ENCODE measurements at places on chromosomes 6 and 20.

DNA sequence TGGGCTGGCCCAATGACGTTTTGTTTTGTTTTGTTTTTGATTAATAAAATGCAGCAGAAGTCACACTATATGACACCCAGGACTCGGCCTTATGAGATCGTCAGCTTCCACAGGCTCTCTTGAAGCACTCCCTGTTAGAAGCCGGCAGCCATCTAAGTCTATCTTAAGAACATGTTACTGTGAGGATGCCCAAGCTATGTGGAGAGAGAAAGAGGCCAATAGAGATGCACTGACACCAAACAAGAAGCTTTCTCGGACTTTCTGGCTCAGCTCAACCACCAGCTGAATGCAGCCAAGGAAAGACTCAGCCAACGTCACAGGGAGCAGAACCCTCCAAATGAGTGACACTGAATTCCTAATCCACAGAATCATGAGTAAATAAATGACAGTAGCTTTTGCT, 14.0 kb downstream of the SGK1 start:
- peak; percentile 28 for DNase-seq

- DNase-seq, result no peak
These were observed 385.5 kb downstream of the HDGFL1 start for GRCh38 chr6:22954749-22955385.

DNA sequence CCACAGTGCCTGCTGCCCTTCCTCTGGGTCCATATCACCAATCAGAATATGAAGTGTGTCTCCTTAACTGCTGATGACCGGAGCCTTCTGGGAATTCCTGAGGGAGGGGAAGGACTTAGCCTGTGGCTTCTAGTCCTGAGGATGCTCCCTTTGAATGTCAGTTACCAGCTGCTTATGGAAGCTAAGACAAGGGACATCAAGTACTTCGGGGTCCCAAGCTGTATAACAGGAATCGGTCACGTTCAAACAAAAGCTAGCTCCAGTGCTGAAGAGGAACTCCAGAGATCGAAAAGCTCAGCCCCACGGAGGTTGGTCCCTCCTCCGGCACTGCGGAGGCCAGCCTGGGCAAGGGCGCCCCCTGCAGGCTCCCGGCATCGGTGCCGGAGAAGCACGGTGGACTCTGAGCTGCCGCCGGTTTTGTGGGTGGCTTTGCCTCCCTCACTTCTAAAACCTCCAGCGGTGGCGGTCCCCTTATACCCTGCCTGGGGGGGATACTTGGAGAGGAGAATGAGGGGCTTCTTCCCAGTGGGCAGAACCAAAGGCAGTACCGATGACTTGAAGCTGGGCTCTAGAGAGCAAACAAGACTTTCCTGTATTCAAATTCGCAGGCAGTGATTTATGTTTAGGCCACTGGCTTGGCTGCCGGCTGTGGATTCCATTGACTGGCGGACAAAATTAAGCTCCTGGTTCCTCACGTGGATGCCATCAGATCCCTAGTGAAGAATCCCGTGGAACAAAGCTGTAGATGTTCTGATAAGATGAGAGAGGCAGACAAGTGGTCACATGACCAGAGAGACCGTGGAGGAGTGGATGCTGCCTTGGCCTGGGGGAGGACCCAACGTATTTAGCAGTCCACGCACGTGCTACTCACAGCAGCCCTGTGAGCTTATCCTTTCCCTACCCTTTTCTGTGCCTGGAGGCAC, 16.2 kb upstream of the UBR2 start:
- peak; percentile 93 for DNase-seq

- no peak for DNase-seq
These were observed 344.4 kb upstream of the RUNX2 start for GRCh38 chr6:44983467-44984365.

DNA sequence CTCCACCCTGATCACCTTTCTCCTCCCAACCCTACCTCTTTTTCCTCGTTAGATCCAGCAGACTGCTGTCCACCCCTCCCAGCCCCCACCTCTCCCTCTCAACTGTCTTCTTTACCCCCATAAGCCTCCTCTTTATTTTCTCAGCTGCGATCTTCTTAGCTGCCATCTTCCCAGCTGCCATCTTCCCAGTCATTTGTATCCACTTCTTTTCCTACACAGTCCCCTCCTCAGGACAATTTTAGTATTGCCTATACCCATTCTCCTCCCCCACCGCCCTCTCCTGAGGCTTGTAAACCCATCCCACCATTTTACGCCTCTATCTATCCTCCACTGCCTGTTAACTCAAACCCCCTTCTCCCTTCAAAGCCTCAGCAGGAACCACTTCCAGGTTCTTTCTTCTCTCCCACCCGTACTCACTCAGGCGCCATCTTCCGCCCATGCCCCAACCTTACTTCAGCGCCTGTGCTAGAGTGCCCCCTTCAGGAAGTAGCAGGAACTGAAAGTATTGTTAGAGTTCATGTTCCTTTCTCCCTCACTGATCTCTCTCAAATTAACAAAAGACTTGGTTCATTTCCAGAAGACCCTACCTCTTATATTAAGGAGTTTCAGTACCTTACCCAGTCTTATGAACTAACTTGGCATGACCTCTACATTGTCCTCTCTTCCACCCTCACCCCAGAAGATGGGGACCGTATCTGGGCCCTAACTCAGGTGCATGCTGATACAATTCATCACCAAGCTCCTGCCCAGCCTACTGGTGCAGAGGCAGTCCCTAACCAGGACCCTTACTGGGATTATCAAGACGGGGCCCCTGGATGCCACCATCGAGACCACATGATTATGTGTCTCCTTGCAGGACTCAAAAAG, 236.0 kb downstream of the ADGRG6 start:
- DNase-seq, result peak; percentile 41

DNA sequence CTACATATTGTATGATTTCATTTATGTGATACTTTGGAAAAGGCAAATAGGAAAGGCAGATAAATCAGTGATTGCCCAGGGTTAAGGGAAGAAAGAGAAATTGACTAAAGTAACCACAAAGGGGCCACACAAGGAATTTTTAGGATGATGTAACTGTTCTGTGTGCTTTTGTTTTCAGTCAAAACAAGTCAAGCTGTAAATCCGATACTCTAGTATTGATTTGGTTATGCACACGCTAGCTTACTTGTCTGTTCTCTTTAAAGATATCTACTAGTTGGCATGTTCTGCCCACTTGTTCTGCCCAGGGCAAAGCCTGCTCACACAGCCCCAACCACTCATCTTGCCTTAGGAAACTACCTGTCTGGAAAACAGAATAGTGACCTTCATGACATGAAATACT, 6.4 kb downstream of the FBXL4 start:
- no peak for DNase-seq

DNA sequence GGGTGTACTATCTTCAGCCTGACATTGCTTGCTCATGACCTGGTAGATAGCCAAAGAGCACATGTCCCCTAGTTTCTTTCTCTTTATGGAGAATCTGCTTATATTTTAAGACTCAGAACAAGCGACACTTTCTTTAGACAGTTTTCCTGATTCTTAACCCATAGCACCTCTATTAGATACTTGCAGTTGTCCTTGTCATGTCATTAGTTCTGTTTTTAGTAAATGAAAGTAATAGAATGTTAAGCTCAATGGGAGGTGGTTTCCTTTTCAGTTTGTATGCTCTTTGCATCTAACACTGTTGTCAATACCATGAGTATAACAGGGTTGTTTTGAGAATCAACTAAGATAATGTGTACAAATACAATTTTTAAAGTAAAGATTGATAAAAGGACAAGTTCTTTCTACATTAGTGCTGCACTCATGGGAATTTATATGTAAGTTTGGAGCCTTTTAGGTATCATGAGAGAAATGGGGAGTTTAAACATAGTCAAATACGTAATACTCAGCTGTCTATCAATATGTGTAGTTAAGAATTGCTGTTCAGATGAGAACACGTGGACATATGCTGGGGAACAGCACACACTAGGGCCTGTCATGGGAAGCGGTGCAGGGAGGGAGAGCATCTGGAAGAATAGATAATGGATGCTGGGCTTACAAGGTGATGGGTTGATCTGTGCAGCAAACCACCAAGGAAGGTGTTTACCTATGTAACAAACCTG, 124.3 kb downstream of the GRM1 start:
- no peak for DNase-seq

DNA sequence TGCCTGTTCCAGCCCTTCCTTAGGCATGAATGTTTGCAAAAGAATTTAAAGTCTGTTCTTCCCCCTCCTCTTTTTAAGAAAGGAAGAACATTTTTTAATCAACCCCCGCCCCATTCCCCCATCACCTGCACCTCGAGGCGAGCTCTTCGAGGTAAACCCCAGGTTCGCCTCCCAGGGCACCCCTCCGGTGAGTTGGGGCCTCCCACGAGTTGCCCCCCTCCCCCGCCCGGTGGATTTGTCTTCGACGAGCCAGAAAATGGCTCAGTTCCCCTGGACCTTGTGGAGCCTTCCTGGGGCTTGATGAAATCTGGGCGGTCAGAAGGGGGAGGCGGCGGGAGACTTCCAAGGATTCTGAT, 256 bp upstream of the OVOL2 start:
- no peak for DNase-seq

DNA sequence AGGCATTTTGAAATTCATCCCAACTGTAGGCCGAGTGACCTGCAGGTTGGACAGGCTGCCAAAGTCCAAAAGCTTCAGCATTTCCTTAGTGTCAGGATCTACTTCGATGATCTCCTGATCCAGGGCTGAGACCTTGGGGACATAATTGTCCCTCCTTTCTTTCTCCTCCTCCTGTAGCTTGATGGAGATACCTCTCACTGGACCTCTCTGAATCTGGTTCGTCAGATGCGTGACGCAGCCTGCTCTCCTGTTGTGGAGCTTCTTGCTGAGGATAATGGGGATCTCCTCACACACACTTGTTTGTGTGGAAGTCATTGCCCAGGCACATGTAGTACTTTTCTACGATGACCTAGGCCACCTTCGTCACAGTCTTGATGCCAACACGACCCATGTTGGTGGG, 1.5 kb upstream of the MAS1L start:
- DNase-seq, result no peak

- no peak for DNase-seq
These were observed 190.3 kb downstream of the LINC00237 start for GRCh38 chr20:20915844-20916243.

DNA sequence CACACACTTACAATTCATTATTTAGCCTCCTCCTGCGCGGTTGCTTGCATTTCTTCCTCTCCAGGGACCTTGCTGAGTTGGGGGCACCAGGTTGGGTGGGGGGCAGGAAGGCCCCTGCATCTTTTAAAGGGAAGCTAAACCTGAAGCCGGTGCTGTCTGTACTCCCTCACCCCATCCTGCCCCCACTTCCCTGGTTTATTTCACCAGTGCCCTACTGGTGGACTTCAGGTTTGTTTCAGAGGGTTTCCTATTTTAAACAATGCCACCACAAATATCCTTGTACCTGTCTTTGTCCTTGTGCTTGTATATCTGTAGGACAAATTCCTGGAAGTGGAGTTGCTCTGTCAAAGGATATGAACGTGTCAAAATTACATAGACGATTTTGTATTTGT, 21.0 kb downstream of the PTK7 start:
- no peak for DNase-seq

GRCh38 chr20:36773107-36773596, 411 bp downstream of the DSN1 start:
- no peak for DNase-seq
